ENCODE measurements at places on chromosomes 13 and 19.

- DNase-seq: no peak
Measured at GRCh38 chr19:44718441-44719261, 19.7 kb downstream of the CEACAM16 start.

DNA sequence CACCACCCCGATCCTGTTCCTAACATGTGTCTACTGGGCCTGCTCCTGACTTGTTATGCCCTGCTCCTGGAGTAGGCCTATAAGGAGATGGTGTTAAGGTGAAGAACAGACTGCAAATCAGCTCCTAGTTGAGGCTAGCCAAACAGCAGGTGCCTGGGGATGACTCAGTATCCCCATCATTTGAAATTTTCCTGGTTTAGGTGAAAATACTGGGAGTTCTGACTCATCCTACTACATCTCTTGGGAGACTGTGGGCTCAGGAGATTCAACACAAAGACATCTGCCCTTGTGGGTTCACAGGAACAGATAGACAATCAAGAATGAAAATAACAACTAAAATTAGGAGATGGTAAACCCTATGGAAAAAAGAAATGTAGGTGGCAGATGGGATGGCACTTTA lies 41.2 kb downstream of the BRD4 start:
- no peak for DNase-seq

DNA sequence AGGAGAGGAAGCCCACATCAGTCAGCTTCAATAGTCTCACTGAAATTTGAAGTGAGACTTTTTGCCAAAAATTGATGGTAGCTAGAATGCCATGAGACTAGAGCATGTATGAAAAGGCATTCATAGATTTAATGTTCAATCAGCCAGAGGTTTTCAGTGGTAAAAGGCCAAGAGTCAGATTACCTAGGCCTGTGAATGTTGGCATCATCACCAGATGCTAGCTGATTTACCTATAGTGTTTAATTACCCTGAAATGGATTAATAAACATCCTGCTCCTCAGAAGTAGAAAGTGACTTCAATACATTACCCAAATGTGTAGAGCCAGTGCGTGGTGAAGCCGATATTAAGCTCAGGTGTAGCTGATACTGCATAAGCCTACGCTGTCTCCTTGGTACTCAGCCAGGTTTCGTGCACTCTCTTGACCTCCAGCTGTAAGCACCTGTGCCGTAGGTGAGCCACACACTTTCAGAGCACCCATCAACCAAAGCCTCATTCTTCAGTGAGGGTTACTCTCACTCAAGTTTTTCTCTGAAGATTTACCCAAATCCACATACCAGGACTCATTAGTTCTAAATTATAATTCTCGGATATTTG lies 1140.3 kb upstream of the SLC10A2 start:
- DNase-seq: no peak

GRCh38 chr19:1472231-1473084 lies 6.6 kb downstream of the C19orf25 start:
- DNase-seq: no peak

DNA sequence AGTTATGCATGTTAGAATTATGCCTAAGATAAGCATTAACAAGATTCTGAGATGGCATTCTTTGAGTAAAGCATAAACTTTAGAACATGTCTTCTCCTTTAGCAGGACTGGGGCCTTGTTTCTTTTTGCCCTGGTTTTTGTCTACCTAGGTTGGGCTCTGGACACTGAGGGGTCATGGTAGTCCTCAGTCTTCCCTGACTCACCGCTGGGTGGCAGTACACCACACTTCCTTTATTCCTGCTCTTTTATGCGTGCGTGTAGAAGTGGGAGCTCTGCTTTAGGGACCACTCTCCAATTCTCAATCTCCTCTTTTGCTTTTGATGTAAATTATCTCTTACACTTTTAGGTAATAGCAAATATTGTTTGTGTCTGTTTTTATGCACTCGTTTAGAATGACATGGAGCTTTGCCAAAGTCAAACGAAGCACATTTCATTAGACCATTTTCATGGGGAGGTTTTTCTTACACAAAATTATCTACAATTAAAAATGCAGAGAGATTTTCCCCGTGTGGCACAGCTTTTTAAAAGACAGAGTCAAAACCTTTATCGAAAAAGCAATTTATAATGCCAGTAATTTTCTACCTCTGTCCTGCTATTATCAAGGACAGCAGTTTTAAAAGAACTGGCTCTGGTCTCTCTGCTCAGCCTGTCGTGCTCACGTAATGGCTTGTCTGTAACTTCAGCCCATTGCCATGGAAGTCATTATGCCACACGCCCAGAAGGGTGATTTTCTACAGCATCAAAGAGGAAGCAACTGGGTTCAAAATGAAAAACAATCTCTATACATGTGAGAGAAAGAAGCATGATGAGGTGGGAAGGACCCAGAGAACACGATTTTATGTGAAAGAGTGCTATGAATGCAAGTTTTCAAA lies 413.9 kb downstream of the COG6 start:
- no peak for DNase-seq

DNA sequence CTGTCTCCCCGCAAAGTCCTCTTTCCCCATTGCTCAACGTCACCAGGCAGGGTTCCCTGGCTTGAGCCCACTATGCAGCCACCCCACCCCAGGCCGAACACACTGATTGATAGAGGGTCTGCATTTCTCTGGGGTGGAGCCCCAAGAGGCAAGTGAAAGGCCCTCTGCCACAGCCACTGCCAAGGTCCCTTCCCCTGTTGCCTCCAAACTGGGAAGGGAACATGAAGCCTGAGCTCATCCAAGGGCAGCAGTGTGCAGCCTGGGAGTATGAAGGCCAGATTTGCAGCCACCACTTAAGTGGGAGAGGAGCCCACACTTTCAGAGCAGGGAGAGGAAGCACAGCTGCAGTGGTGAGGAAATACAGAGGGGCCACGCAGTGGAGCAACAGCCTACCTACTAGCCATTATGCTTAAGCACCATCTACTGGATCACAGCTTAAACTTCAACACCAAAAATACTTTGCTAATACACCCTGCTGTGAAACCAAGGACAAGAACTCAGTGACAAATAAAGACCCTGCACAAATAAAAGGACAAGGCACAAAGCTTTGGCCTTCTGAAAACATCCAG lies 48.6 kb downstream of the UBL3 start:
- no peak for DNase-seq

- DNase-seq: no peak
Measured at GRCh38 chr13:107223867-107224266, 655.9 kb upstream of the ARGLU1 start.
